HEK293T (cell line): ENCODE measurements at places on chromosomes 7 and 10.

- DNase-seq = no peak
These were observed 97.3 kb upstream of the KCNIP2 start for GRCh38 chr10:101940916-101941315.

DNA sequence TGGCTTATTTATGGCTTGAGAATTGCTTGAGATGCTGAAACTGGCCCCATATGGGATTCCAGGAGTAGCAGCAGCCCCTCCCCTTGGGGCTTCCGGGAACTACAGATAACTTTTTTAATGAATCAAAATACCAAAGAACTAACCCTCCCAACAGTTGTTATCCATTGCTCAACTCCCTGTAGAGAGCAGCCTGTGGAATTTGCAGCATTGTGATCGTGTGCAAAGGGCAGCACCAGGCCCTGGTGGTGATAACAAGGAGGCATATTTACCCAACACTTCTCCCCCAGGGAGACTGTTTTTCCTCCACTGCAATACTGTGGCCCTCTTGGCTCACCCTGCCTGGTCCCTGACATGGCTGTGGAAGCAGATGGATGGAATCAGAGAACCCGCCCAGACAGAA is 196.2 kb downstream of the PLXNA4 start:
- DNase-seq = no peak

GRCh38 chr10:130337696-130338635 is 201.8 kb downstream of the GLRX3 start:
- no peak for DNase-seq

GRCh38 chr10:44801383-44802327 is 109.5 kb upstream of the TMEM72 start:
- DNase-seq = peak; percentile 21

GRCh38 chr7:13912715-13913278 is 76.7 kb downstream of the ETV1 start:
- DNase-seq = no peak

DNA sequence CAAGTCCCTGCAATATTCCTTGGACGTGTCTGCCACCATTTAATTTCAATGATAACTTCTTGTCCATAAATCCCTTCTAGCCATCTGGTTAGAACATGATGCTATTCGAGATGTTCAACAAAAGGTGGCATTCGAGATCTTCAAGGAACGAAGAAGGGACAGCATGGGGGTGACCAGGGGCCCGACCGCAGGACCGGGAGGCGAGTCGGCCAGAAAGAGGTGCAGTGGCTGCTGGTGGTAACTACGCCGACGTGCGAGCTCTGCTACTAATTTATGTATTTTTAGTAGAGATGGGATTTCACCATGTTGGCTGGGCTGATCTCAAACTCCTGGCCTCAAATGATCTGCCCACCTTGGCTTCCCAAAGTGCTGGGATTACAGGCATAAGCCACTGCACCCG is 4.7 kb downstream of the OPTN start:
- DNase-seq = no peak

- DNase-seq = no peak
These were observed 279.4 kb upstream of the CACNA2D1 start for GRCh38 chr7:82722946-82723345.

GRCh38 chr10:124353896-124354295 is 64.8 kb downstream of the OAT start:
- no peak for DNase-seq

DNA sequence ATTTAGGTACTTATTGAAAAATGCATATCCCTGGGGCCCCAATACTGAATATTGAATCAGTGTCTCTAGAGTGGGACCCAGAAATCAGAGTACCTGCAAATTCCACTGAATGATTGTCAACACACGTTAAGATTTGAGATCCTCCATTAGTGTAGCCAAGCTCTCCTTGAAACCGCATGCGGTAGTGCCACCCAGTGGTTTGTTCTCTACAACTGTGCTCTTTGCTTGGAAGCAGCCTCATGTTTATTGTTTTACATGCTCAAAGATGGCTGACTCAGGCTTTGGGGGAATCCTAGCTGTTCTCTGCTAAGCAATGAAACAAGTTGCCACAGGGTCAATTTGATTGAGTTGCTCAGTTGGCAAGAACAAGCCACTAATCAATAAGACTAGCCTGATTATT is 340.2 kb upstream of the CELF2 start:
- peak; percentile 40 for DNase-seq
